ENCODE measurements at places on chromosomes 5 and 9. TPM values are rescaled to one million over a fixed set of nuclear protein-coding genes. Genes with fewer than 3 reads are reported as not detected.

PCDHB10 gene
- total RNA-seq = 1.7 TPM

SLCO6A1 gene
- total RNA-seq = not detected

NR2F1-AS1 gene
- total RNA-seq = 20.3 TPM

OR2V2 gene
- total RNA-seq = not detected

HSPA4 gene
- total RNA-seq = 213 TPM

PDCD1LG2 gene
- total RNA-seq = 22.4 TPM

ADRB2 gene
- 1.5 TPM for total RNA-seq

ZFP2 gene
- total RNA-seq = under 0.01 TPM

C9 gene
- 0.28 TPM for total RNA-seq

ISCA1 gene
- 27.6 TPM for total RNA-seq

ADAMTS2 gene
- 57.8 TPM for total RNA-seq

CWC27 gene
- 13.0 TPM for total RNA-seq
